ENCODE measurements at places on chromosomes 1 and 21.

GRCh38 chr1:18149027-18149641 is 41.5 kb downstream of the IGSF21 start:
- peak; percentile 18 for DNase-seq

DNA sequence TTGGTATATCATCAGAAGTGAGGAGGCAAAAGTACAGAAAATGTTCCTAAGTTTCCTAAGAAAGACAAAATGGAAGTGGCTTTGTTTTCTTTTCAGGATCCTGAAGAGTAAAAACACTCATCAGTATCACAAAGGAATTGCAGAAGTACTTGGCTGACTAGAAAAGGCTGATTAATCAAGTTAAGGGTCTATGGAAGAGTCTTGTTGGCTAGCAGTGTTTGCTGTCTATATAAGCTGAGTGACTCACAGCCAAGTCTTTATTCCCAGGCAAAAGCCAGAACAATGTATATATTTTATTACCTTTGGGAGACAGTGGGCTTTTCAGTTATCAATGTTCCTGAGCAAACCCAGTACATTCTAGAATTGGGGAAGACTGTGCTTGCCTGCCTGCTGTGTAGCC is 777.0 kb downstream of the PLA2G4A start:
- DNase-seq: no peak

DNA sequence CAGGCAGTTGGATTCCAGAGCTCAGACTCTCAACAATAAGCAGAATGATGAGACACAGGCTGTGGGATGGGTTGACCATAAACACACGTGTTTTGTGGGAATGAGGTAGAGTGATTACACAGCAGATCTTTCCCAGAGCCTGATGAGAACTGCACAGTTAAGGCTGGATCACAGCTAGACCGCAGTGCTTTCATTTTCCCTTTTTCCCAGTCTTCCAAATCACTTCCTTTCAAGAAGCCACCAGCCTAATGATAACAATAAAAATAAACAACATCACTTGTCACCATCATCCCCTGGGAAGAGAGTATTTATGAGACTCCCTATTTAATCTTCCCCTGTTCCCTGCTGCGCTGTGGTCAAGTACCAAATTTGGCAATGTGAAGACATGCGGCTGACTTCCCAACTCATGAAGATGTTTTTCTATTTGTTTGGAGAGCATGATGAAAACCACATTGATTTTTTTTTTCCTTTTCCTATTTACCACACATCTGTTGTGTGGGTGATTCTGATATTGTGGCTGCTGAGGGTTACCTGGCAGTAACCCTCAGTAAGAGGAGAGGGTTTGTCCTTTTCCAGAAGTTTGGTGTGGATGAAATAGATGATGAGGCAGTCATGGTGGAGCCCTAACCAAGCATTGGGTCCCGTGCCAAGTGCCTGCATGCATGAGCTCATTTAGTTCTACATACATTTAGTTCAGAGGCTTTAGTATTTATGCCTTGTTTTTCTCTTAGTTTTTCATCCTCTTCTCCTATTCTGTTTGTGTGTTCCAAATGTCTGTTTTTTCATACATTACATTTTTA is 248.9 kb upstream of the HOOK1 start:
- peak; percentile 89 for DNase-seq

DNA sequence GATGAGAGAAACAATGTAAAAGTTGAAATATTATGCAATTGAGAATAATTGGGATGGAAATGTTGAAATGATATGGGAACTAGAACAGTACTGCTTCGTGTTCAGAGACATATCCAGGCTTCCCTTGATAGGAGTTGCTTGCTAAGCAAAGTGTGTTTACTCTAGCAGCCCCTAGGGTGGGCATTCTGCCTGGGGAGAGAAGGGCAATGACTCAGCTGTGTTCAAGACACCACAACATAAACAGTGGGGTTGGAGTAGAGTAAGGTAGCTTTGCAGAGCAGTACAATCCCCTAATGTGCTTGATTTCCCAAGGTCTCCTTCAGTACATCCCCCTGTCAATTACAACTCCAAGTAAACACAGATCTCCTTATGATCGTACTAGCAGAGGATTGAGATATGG is 4.8 kb upstream of the PCNX2 start:
- no peak for DNase-seq

- no peak for DNase-seq
Observed at GRCh38 chr1:42981871-42982270, 23.2 kb upstream of the SLC2A1 start.

GRCh38 chr1:83673312-83673711 is 325.6 kb downstream of the TTLL7 start:
- peak; percentile 48 for DNase-seq

- DNase-seq: no peak
Observed at GRCh38 chr1:234519506-234519905, 40.5 kb upstream of the TARBP1 start.

- DNase-seq: no peak
Observed at GRCh38 chr1:118290046-118290445, 105.0 kb upstream of the SPAG17 start.

GRCh38 chr1:203818399-203818798 is 23.0 kb downstream of the ZBED6 start:
- no peak for DNase-seq

- DNase-seq: no peak
Observed at GRCh38 chr1:91610789-91611188, 110.1 kb downstream of the CDC7 start.

DNA sequence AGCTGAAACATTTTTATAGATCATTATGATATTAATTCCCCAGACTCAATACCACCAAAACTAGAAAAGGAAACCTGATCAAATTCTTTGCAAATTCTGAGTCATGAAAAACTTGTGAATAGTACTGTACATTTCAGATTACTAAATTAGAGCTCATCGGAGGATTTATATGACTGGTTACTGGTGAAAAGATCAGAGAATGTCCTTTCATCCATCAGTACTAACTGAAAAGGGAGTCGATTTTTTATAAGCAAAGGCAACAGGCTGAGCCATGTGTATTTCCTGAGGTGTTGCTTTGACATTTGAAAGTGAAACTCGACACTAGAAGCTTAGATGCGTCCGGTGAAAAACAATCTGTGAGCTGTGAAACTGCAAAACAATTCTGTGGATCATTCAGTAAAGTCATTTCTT is 155.7 kb downstream of the TNFSF18 start:
- DNase-seq: no peak

- no peak for DNase-seq
Observed at GRCh38 chr1:94741510-94741909, 78.6 kb upstream of the SLC44A3 start.

DNA sequence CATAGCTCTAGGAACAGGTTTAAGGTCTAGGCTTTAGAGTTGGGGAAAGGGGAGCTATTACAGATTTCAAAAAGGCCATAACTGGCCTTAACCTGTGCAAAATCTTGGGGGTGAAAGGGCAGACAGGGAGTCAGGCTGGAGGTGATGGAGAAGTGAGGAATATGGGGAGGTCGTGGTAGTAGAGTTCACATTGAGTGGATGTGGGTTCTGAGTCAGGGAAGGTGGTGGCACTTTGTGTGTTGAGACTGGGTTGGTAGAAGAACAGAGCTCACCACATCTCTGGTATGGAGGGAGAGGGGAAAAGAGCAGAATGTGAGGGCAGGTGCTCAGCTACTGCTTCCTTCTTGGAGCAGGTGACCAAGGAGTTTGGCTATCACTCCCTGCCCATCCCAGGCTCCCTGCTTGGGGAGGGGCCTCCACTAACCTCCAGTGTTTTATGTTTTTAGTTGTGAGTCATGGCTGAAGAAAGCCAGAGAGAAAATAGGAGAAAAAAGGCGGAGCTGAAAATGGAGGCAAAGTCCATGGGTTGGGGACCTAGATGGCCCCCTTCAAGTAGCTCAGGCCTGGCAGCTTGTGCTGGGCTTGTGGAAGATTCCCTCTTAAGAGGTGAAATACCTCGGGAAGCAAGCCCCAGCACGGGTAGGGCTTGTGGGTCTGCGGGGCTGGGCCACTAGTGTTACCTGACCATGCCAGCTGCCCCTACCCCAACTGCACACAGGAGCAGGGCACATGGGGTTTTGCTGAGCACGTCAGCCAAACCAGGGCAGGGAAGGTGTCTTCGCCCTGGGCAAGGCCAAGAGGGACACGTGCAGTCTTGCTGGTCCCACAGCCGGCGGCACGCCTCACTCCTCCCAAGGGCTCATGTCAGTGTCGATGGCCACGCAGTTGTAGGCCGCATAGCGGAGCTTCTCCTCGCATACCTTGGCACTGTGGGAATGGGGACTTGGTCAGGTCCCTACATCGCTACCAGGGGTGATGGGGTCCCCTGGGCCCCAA is 8.2 kb downstream of the HECTD3 start:
- no peak for DNase-seq

- DNase-seq: peak; percentile 50
Observed at GRCh38 chr1:59013276-59013927, 229.6 kb upstream of the JUN start.

- DNase-seq: no peak
Observed at GRCh38 chr1:79874289-79874688, 867.8 kb upstream of the ADGRL4 start.

DNA sequence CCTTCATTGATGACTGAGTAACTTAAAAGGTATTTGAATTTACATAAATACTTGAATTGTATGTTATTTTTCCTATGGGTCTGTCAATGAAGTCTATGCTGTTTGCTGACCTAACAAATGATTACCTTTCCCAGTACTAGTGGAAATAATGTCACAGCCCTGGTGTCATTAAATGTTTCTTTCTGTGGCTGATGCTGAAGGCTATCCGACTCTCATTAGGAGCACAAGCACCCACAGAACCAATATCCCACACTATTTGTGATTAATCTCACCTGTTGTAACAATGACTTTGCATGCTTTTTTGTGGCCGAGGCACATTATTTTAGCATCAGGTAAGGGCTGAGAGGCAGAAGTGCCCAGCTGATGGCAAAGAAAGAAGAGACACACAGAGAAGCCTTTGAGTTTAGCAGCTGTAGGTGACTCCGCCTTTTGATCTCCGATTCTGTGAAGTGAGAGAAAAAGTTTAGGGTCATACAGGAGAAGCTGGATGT is 25.8 kb upstream of the TRIM45 start:
- no peak for DNase-seq

GRCh38 chr1:20322825-20323612 is 32.3 kb downstream of the VWA5B1 start:
- DNase-seq: no peak

GRCh38 chr1:39791838-39792237 is 3.2 kb upstream of the BMP8B start:
- no peak for DNase-seq

- no peak for DNase-seq
Observed at GRCh38 chr1:201800246-201800645, 28.7 kb upstream of the IPO9 start.

- no peak for DNase-seq
Observed at GRCh38 chr1:53946252-53947171, at the start of gene LRRC42. Gene LRRC42 (plus strand): TSS chr1:53946350. CDS start chr1:53952000, 5,650 bp downstream.

DNA sequence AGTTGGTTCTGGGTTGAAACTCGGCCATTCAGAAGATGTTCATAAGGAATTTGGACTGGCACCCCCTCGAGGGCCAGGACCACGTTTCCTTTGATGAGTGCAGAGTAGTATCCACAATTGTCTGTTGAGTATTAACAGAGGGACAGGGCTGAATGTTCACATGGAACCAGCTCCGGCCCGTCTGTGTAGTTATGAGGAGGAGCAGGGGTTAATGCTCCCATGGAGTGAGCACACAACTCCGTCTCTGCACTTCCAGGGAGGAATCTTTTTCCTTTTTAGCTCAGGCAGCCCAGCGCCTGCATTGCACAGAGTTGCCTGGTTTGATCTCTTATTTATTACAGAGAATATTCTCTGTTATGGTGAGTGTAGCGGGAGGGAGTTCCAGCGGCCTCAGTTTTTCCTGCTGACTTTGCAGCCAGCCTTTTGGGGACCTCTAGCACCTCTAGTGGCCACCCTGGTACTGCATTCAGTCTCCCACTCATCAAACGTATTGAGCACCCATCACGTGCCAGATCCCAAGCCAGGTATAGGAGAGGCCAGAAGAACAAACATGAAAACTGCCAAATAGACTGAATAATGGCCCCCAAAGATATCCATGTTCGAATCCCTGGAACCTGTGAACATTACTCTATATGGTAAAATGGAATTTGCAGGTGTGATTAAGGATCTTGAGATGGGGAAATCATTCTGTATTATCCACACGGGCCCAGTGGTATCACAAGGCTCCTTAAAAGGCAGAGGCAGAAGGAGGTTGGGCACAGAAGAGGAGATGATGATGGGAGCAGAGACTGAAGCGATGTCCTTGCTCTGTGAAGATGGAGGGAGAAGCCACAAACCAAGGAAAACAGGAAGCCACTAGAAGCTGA is 167.7 kb upstream of the CSF3R start:
- DNase-seq: peak; percentile 30

DNA sequence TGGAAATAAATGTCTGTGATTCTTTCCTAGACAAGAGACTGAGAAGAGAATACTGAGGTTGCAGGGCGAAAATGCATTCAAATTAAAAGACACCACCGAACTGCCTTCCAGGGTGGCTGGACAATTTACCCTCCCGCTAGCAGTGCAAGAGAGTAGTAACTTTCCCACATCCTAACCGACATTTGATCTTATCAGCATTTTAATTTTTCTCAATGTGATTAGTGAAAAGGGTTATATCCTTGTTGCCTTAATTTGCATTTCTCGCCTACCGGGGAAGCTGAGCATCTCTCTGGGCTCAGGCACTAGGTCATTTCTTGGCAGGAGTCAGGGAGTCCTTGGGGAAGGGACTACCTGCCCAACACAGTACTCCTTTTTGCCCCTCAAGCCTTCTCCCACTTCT is 2.8 kb downstream of the TNFRSF8 start:
- no peak for DNase-seq

- DNase-seq: peak; percentile 63
Observed at GRCh38 chr1:200279810-200280411, 129.9 kb downstream of the ZNF281 start.

GRCh38 chr1:160108888-160109662 is 6.5 kb upstream of the ATP1A2 start:
- peak; percentile 52 for DNase-seq

- peak; percentile 75 for DNase-seq
Observed at GRCh38 chr1:36099681-36100341, 11.1 kb downstream of the ADPRS start.

GRCh38 chr1:99641558-99641957 is 4.4 kb upstream of the PALMD start:
- DNase-seq: no peak

GRCh38 chr1:53421208-53421607 is 38.0 kb upstream of the DMRTB1 start:
- DNase-seq: no peak

All from fibroblast of upper back skin (primary cell).